ENCODE measurements at places on chromosomes 12 and 14. TPM values are rescaled to one million over a fixed set of nuclear protein-coding genes. Genes with fewer than 3 reads are reported as not detected.

AICDA gene
- total RNA-seq, result not detected

TSHR gene
- 0.08 TPM for total RNA-seq

CACNA1C gene
- total RNA-seq, result 1.0 TPM

TMEM179 gene
- not detected for total RNA-seq

DACT1 gene
- 1.3 TPM for total RNA-seq

KRT71 gene
- total RNA-seq, result not detected

KRT73 gene
- total RNA-seq, result not detected

OR6C2 gene
- not detected for total RNA-seq

SERPINA12 gene
- total RNA-seq, result not detected

NAB2 gene
- total RNA-seq, result 8.9 TPM

DNA sequence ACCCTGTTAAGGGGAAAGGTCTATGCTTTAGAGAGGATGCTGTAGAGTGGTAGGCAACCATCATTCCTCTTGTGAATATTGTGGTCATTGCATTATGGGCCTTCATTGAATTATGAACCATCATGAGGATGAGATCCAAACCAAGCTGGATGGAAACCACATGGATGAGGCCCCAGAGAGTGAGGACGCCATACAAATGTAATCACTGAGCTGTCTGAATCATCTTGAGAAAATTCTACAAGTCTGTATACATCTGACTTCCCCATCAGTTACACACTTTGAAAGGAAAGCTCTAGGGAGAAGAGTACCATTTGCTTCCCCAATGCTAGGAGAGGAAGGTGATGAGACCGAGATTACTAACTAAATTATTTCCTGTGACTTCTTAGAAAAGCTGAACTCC lies 172.9 kb downstream of the CACNA1C start:
- no peak overlapping the region for H3K27ac ChIP-seq
- no peaks in the 10 kb centered on the region for H3K36me3 ChIP-seq
- H3K27me3 ChIP-seq, result no peaks in the 10 kb centered on the region
- no peak overlapping the region for H3K4me3 ChIP-seq

GRCh38 chr12:16303939-16304338 lies 26.5 kb upstream of the SLC15A5 start:
- no peaks in the 10 kb centered on the region for H3K4me1 ChIP-seq
- no peak overlapping the region for H3K27ac ChIP-seq
- no peaks in the 10 kb centered on the region for H3K36me3 ChIP-seq
- no peak for DNase-seq

- H3K4me3 ChIP-seq, result no peak overlapping the region
- no peaks in the 10 kb centered on the region for H3K36me3 ChIP-seq
- no peak for DNase-seq
- H3K4me1 ChIP-seq, result no peaks in the 10 kb centered on the region
Observed at GRCh38 chr12:9634177-9634803, 26.6 kb upstream of the KLRB1 start.

DNA sequence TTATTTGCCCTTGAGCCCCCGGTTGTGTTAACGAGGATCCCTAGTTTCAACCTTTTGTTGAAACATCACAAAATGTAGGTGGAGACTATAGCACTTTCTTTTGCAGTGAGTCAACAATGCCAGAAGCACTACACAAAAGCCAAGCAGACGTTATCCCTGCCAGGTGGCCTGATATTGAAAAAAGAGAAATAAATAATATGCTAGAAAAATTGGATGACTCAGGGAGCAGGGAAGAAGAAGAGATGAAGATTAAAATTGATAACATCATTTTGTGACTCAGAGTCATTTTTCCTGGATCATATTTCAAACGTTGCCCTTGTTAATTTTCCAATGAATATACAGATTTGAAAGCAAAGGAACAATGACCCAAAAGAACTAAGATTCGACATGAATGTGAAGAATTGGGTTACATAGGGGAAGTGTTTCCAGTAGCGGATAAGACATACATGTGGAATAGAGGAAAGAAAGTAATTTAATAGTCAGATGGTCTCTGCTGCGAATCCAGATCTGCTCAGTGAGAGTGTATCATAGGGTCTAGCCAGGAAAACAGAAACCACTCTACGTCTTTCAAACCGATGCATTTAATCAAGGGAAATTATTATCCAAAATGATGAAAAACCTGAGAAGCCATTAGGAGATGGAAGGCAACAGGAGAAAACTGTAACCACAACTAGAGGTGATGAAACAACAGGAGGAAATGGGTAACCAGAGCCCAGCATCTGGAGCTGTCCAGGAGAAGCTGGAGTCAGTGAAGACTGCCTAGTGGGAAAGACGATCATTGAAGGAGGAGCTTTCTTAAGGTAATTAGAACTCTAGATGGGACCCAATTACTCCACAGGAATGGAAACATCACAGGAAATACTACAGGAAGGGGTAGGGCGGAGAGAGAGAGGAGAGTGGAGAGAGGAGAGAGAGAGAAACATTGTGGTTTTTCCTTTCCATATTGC lies 57.9 kb downstream of the RERG start:
- H3K36me3 ChIP-seq, result no peaks in the 10 kb centered on the region
- no peaks in the 10 kb centered on the region for H3K4me1 ChIP-seq
- no peak overlapping the region for H3K4me3 ChIP-seq
- DNase-seq, result no peak

- peaks cover 7% of the 10 kb centered on the region for H3K36me3 ChIP-seq
- no peak overlapping the region for H3K4me3 ChIP-seq
- no peaks in the 10 kb centered on the region for H3K4me1 ChIP-seq
- H3K27me3 ChIP-seq, result no peaks in the 10 kb centered on the region
- H3K27ac ChIP-seq, result peak overlapping the region; percentile 23
Observed at GRCh38 chr14:52020161-52020714, 30.9 kb downstream of the RTRAF start.

DNA sequence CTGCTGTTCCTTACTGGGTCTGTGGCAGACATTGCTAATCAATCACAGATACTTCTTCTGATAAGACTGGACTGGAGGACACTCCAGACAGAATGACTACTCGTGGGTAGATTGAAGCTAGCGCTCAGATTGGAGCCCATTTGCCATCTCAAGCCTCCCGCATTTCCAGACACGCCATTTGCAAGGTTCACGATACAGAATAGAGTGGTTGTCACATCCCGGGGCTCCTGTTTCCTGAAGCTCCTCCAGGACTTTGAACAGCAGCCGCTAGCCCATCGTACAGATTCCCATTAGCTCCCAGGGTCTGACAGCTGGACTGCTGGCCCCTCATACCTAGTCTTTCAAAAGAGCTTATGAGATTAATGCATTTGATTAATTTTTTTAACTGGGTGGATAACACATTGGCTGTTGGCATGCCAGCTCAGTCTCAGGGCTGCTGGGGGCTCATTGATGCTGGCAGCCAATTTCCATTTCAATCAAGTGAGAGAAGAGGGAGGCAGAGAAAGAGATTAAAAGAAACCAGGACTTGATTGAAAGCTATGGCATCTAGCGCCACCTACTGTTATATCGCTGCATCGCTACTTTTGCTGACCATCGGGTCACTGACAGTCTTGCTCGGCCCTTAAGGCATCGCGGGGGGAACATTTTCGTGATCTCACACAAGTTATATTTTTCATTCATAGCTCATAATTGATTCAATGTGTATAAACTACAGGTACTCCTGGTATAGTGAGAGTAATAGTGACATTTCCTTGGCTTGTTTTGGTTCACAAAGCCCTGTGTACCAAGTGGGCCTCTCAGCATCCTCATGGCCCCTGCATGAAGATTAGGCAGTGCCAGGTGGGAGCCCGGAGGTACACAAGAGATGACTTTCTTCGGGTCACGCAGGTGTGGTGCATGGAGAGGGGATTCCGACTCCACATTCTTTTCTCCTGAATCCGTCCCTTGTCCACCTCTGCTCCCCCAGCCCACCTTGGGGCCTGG lies 78.6 kb downstream of the CCDC60 start:
- peak; percentile 56 for DNase-seq
- H3K27ac ChIP-seq, result no peak overlapping the region
- no peaks in the 10 kb centered on the region for H3K27me3 ChIP-seq

DNA sequence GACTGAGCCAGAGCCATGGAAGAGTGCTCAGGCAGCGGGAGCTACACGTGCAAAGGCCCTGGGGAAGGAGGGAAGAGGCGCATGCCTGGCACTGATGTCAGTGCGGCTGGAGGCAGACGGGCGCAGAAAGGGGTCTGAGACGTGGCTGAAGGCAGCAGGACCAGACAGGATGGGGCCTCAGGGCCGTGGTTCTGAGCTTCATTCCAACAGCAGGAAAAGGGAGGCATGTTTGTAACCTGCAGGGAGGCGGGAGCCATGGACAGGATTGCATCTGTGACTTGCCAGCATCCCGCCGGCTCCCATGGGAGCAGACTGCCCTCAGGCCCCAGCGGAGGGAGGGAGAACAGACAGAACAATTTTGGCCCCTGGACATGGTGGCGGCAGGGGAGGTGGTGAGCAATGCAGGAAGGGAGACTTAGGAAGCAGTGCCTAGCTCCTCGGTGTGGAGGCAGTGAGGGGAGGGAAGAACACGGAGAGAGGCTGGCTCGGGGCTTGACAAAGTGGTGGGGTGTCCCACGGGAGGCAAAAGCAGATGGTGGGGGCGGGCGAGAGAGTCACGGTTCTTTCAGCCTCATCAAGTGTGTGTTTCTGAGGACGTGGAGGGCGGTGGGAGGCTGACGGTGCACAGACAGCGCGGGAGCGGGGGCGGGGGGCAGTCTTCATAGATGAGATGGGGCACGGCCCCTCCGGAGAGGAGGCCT lies 33.3 kb upstream of the INF2 start:
- H3K4me3 ChIP-seq, result no peak overlapping the region
- H3K27ac ChIP-seq, result no peak overlapping the region
- peaks cover 37% of the 10 kb centered on the region for H3K27me3 ChIP-seq
- H3K36me3 ChIP-seq, result no peaks in the 10 kb centered on the region

DNA sequence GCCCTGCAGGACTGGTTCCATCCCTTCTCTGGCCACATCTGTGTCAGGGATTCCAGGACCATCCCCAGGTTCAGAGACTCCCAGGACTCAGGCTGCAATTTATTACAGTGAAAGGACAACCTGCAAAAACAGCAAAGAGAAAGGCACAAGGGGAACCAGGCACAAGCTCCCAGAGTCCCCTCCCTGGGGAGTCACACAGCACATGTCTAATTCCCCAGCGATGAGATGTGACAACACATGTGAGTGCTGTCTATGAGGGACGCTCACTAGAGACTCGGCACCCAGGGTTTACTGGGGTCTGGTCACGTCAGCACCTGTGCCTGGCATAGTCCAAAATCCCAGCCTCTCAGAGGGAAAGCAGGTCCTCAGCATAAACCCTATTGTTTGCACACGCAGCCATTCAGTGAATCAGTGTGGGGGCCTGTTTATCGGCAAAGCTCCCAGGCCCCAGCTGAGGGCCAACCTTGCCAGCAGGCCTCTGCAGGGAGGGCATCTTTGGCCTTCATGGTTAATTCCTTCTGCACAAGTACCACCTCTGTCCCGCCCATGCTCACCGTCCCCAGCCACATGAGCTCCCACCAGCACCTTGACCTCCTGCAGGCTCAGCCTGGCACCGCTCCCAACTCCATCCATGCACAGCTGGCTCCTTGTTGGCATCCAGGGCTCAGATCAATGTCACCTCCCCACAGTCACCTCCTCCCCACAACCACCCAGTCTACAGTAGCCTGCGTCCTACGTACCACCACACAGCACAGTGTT lies 198.9 kb upstream of the SFSWAP start:
- H3K27ac ChIP-seq, result no peak overlapping the region
- no peaks in the 10 kb centered on the region for H3K36me3 ChIP-seq
- peaks cover 2% of the 10 kb centered on the region for H3K27me3 ChIP-seq
- H3K4me3 ChIP-seq, result no peak overlapping the region

DNA sequence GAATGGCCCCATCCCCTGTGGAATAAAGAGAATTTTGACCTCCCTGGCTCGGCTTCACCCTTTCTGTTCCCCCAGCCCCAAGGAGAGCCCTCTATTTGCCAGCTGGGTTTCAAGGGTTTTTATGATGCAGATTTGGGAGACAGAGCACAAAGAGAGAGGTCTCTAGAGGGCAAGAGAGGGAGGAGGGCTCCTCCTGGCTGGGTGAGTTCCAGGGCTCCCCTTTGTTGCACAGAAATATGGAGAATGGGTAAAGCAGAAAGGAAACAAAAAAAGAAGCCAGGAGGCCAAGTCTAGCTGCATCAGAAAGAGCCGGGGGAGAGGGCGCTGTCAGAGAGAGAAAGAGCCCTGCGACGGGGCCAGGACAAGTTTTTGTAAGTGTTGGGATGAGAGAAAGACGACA lies 319.6 kb upstream of the RTL1 start:
- H3K36me3 ChIP-seq, result no peaks in the 10 kb centered on the region
- no peaks in the 10 kb centered on the region for H3K4me1 ChIP-seq
- DNase-seq, result no peak
- H3K27ac ChIP-seq, result no peak overlapping the region
- H3K27me3 ChIP-seq, result no peaks in the 10 kb centered on the region

GRCh38 chr12:34397591-34398365 lies 375.5 kb downstream of the ALG10 start:
- DNase-seq, result peak; percentile 20
- no peak overlapping the region for H3K4me3 ChIP-seq
- no peaks in the 10 kb centered on the region for H3K4me1 ChIP-seq
- no peaks in the 10 kb centered on the region for H3K27me3 ChIP-seq
- no peak overlapping the region for H3K27ac ChIP-seq

GRCh38 chr14:104328607-104329006 lies 190.2 kb downstream of the KIF26A start:
- H3K4me3 ChIP-seq, result no peak overlapping the region
- H3K27ac ChIP-seq, result no peak overlapping the region
- no peaks in the 10 kb centered on the region for H3K36me3 ChIP-seq
- H3K27me3 ChIP-seq, result no peaks in the 10 kb centered on the region
- H3K4me1 ChIP-seq, result no peaks in the 10 kb centered on the region
- DNase-seq, result no peak

- no peaks in the 10 kb centered on the region for H3K4me1 ChIP-seq
- no peak for DNase-seq
- H3K27ac ChIP-seq, result no peak overlapping the region
Observed at GRCh38 chr12:76698316-76698715, 65.6 kb upstream of the ZDHHC17 start.

- H3K36me3 ChIP-seq, result no peaks in the 10 kb centered on the region
- H3K4me3 ChIP-seq, result no peak overlapping the region
- H3K27ac ChIP-seq, result no peak overlapping the region
- DNase-seq, result no peak
- H3K4me1 ChIP-seq, result no peaks in the 10 kb centered on the region
Observed at GRCh38 chr14:65748796-65749195, 336.3 kb downstream of the FUT8 start.
